ACHN (cell line): ENCODE measurements at places on chromosomes 16 and 17.

GRCh38 chr17:63294776-63295175 is 151.3 kb downstream of the CYB561 start:
- DNase-seq, result no peak

GRCh38 chr16:73565263-73565662 is 517.3 kb upstream of the ZFHX3 start:
- DNase-seq, result no peak

- DNase-seq, result no peak
Measured at GRCh38 chr17:79748295-79749099, 17.8 kb downstream of the ENPP7 start.

GRCh38 chr16:19119564-19119963 is 5.8 kb downstream of the ITPRIPL2 start:
- no peak for DNase-seq
